ENCODE measurements at places on chromosomes 7 and 10.

GRCh38 chr7:158052381-158053060 is 535.1 kb downstream of the PTPRN2 start:
- H3K36me3 ChIP-seq: no peaks in the 10 kb centered on the region
- H3K27me3 ChIP-seq: no peaks in the 10 kb centered on the region
- no peak overlapping the region for H3K4me3 ChIP-seq
- DNase-seq: no peak
- H3K4me1 ChIP-seq: no peaks in the 10 kb centered on the region
- no peak overlapping the region for H3K27ac ChIP-seq

DNA sequence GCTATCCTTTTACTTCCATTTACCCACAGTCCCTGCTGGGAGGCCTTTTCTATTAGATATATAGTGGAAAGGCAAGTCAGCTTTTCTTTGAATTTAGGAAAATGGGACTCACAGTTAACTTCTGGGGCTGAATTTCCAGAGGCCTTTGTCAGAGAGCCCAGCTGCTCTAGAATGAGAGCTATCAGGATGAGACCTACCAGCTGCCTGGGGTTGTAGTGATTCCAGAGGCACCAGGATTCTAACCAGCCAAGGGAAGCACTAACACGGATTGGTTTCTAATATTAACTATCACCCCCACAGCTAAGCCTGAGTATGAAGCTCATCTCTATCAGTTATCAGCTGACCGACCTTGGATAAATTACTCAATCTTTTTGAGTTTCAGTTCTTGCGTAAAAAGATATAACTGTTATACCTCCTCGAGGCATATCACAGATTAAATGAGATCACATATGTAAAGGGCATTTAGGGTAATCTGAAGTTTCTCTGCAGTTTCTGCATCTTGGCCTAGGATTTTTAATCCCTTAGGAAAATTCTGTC is 56.6 kb upstream of the CALD1 start:
- H3K27me3 ChIP-seq: no peaks in the 10 kb centered on the region
- no peak overlapping the region for H3K4me3 ChIP-seq
- H3K36me3 ChIP-seq: no peaks in the 10 kb centered on the region
- DNase-seq: no peak
- H3K27ac ChIP-seq: no peak overlapping the region

DNA sequence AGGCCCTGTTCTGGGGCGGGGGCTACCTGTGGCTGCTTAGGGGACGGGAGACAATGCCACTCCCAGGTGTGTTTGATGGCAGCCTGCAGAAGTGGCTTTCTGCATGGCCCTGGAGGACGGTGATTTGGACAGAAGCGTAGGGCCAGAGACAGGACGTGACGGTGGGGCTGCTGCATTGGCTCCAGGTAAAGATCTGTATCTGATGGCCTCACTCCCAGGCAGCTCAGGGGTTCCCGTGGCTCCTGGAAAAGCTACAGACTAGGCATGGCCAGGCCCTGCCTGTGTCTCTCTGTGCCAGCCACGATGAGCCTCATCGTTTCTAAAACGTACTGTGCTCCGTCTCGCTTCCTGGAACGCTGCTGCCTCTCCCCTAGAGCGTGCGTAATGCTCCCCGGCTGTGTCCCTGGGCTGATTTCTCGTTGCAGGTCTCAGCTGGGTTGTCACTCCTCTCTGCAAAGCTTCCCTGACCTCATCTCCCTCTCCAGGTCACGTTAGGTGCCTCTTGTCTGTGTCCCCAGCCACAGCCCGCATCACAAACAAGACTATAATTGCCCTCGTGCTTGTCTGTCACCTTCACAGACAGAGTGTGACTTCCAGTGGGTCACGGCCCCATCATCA is 12.6 kb downstream of the GTF2IRD1 start:
- peak overlapping the region; percentile 88 for H3K27ac ChIP-seq
- H3K4me3 ChIP-seq: no peak overlapping the region
- peaks cover 18% of the 10 kb centered on the region for H3K4me1 ChIP-seq

DNA sequence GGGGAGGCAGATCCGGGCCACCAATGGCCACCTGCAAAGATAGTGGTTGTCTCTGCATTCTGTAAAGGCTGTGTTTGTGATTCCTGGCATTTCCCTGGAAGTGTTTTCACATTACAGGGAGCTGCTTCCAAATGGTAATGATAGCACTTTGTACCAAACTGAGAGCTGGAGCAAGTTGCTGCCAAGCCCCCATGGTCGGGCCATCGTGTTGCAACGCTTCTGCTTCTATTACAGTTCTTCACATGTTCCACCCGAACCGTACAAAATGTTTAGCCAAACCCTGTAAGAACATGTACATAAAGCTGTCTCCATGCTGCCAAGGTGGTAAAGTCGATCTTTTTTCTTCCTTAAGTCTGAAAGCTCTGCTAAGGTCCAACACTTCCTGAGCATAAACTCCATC is 397.7 kb upstream of the NFE2L3 start:
- peaks cover 51% of the 10 kb centered on the region for H3K4me1 ChIP-seq
- peaks cover 54% of the 10 kb centered on the region for H3K27me3 ChIP-seq
- no peaks in the 10 kb centered on the region for H3K36me3 ChIP-seq
- no peak overlapping the region for H3K27ac ChIP-seq
- no peak for DNase-seq

DNA sequence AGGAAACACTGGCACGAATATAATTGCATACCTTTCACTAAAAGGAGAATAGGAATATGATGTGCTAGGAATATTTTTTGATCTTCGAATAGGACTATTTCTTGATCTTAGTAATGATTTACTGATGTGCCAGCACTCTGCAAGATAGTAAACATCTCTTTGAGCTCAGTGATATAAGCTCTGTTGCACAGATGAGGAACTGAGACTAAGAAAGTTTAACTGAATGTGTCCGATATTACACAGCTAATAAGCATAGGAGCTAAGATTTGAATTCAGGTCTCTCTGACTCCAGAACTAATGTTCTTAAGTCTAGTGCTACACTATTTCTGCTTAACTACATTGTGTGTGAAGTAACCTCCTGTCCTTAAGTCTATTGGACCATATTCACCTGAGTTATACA is 98.4 kb upstream of the PTPRZ1 start:
- no peaks in the 10 kb centered on the region for H3K4me1 ChIP-seq
- no peaks in the 10 kb centered on the region for H3K27me3 ChIP-seq
- no peak overlapping the region for H3K27ac ChIP-seq

GRCh38 chr7:102814025-102814471 is 65.2 kb downstream of the FAM185A start:
- peaks cover 10% of the 10 kb centered on the region for H3K4me1 ChIP-seq
- no peaks in the 10 kb centered on the region for H3K27me3 ChIP-seq
- no peak for DNase-seq
- peaks cover 4% of the 10 kb centered on the region for H3K36me3 ChIP-seq
- H3K27ac ChIP-seq: no peak overlapping the region
- H3K4me3 ChIP-seq: no peak overlapping the region

GRCh38 chr10:59825932-59826331 is 72.7 kb upstream of the MRLN start:
- peaks cover 4% of the 10 kb centered on the region for H3K4me1 ChIP-seq
- peaks cover 34% of the 10 kb centered on the region for H3K36me3 ChIP-seq
- H3K27me3 ChIP-seq: no peaks in the 10 kb centered on the region
- no peak overlapping the region for H3K4me3 ChIP-seq

DNA sequence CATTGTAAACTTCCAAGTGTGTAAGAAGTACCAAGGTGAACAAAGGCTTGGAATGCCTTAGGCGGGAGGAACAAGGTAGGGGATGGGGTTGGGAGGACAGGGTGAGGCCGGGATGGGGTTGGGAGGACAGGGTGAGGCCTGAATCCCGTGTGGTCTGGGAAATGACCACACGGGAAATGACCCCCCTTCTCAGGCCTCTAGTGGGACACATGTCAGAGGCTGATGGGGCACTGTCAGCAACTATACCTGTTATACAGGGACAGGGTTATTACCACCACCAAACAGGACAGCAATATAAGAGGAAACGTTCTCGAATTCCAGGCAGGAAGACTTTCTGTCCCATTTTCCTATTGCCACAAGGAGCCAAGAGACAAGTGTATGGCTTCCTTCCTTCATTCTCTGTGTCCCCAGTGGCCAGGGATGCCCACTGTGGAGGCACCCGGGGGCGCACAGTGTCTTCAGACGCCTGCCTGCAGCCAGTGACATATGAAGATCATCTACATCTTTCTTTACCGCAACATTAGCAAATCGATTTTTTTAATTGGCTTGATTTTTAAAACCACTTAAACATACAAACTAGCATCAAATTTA is 1.3 kb downstream of the MKI67 start:
- H3K36me3 ChIP-seq: peaks cover 19% of the 10 kb centered on the region
- H3K27me3 ChIP-seq: peaks cover 7% of the 10 kb centered on the region
- peak overlapping the region; percentile 94 for H3K4me3 ChIP-seq
- H3K27ac ChIP-seq: peak overlapping the region; percentile 72
- DNase-seq: no peak

DNA sequence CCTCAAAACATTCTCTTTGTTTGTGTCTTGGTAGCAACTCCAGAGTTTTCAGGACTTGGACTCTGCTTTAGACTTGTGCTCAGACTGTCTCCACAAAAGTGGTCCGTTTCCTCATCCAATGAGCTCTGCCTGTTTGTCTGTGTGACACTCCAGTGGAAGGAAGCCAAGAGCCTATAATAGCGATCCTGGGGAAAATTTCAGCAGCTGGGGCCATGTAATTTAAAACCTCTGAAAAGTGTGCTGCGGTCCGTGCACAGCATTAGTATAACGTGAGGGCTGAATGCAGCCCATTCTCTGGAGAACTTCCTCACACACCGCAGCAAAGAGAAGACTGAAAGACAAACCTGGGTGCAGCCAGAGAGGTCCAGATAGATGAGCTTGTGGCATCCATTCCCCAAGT is at the start of gene LRRC17:
LRRC17 (plus strand) TSS at position 259 of the 400 bp plus-strand sequence. CDS start 20,914 bp downstream, outside the sequence.
- peak within 1 kb of the TSS; percentile 88 for H3K4me3 ChIP-seq
- no peaks in the 10 kb centered on the region for H3K36me3 ChIP-seq
- no peaks in the 10 kb centered on the region for H3K27me3 ChIP-seq
- H3K27ac ChIP-seq: peak within 1 kb of the TSS; percentile 57

DNA sequence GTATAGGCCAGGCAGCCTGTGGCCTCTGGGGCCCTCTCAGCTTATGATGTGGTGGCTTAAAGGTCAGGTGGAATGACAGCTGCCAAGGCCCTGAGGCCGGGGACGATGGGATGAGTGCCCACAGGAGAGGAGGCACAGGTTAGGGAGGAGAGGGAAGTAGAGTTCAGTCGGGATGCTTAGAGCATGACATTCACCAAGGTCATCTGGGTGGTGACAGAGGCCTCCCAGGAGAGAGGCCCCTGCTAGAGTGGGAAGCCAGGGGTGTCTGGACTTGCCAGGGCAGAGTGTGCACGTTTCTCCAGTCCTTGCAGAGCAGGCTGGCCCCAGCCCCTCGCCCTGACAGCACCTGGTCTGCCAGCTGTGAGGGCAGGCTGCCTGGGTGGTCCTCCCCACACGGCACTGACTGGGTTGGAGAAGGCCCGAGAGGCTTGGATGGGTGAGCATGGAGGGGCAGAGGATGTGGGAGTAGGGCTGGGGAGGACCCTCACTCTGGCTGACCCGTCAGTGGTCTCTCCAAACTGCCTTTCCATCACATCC is 1.5 kb downstream of the CALHM1 start:
- no peaks in the 10 kb centered on the region for H3K36me3 ChIP-seq
- no peak for DNase-seq
- no peaks in the 10 kb centered on the region for H3K27me3 ChIP-seq

DNA sequence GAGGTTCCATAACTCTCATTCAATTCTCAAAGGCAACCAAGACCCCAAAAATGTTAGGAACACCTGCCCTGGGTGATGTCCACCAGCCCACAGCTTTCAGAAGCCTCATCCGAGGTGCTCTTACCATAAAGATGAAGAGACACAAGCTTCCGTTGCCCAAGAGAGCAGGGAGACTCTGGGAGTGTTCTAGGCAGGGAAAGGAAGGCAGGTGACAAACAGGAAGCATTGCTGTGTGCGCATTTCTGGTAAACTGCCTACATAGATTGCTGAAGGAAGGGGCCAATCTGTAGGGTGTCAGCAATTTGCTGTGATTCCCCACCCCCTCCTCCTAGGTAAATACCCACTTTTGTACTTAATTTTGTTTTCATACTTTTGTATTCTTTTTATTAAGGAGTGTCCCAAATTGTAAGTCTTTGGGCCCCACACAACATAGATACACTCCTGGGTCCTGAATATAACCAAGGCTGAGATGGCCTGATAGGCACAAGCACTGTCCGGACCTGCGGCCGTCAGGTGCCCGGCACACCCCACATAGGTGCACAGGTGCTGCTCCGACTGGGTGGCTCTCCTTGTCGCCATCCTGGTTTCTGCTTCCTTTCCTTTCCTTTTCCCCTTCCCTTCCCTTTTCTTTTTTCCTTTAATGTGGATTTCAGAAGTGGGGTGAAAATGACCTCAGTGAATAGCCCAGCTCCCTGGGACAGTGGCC is 51.4 kb upstream of the SMNDC1 start:
- no peak overlapping the region for H3K4me3 ChIP-seq
- H3K36me3 ChIP-seq: no peaks in the 10 kb centered on the region
- H3K27ac ChIP-seq: peak overlapping the region; percentile 57
- no peak for DNase-seq
- peaks cover 16% of the 10 kb centered on the region for H3K27me3 ChIP-seq
- peaks cover 18% of the 10 kb centered on the region for H3K4me1 ChIP-seq

GRCh38 chr7:70597066-70597465 is 534.9 kb upstream of the GALNT17 start:
- peaks cover 50% of the 10 kb centered on the region for H3K4me1 ChIP-seq
- no peak overlapping the region for H3K27ac ChIP-seq
- H3K4me3 ChIP-seq: peak overlapping the region; percentile 84
- H3K27me3 ChIP-seq: peaks cover 63% of the 10 kb centered on the region
- H3K36me3 ChIP-seq: peaks cover 17% of the 10 kb centered on the region
- DNase-seq: no peak

GRCh38 chr7:3073763-3074458 is 30.2 kb upstream of the CARD11 start:
- no peak overlapping the region for H3K4me3 ChIP-seq
- no peak overlapping the region for H3K27ac ChIP-seq
- no peaks in the 10 kb centered on the region for H3K36me3 ChIP-seq
- peaks cover 15% of the 10 kb centered on the region for H3K27me3 ChIP-seq

- peaks cover 69% of the 10 kb centered on the region for H3K4me1 ChIP-seq
- peaks cover 3% of the 10 kb centered on the region for H3K36me3 ChIP-seq
- H3K27ac ChIP-seq: no peak overlapping the region
- no peak for DNase-seq
Observed at GRCh38 chr7:137302081-137302480, 41.5 kb downstream of the PTN start.

GRCh38 chr10:21135023-21135931 is 238.2 kb upstream of the NEBL start:
- H3K27ac ChIP-seq: no peak overlapping the region
- H3K27me3 ChIP-seq: no peaks in the 10 kb centered on the region
- peaks cover 3% of the 10 kb centered on the region for H3K36me3 ChIP-seq

DNA sequence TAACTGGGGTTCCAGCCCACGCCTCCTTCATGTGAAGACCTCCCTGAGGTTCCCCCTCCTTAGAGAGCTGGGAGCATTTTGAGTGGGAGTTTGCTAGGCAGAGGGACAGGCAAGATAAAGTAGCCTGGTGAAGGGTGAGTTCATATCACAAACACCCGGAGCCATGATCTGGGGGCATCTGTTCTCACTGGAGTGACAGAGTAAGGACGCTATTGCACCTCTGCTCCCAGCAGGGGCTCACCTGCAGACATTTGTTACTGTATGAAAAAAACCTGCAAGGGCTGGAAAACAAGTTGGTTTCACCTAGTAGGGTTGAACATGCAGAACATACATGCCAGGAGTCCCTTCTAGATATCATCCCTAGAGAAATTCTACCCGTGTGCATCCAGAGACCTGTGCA is 88.4 kb downstream of the CARD11 start:
- no peaks in the 10 kb centered on the region for H3K27me3 ChIP-seq
- no peak for DNase-seq
- H3K36me3 ChIP-seq: no peaks in the 10 kb centered on the region
- peaks cover 3% of the 10 kb centered on the region for H3K4me1 ChIP-seq

GRCh38 chr7:26988836-26989374 is 106.9 kb downstream of the HOXA1 start:
- H3K27me3 ChIP-seq: no peaks in the 10 kb centered on the region
- DNase-seq: no peak
- H3K4me3 ChIP-seq: no peak overlapping the region
- H3K36me3 ChIP-seq: no peaks in the 10 kb centered on the region
- peak overlapping the region; percentile 25 for H3K27ac ChIP-seq

Data from type B pancreatic cell (in vitro differentiated cells).